RWPE2 (cell line): ENCODE measurements at places on chromosomes 1 and 21.
A peak's percentile ranks its signal among the peaks of the same experiment; 100 is the strongest.

- no peak for DNase-seq
These were observed 59.8 kb upstream of the KIF26B start for GRCh38 chr1:245094954-245095353.

- no peak for DNase-seq
These were observed 817.9 kb upstream of the ADGRL2 start for GRCh38 chr1:80982831-80983230.

GRCh38 chr21:43959231-43960116 lies 52.6 kb upstream of the TRAPPC10 start:
- DNase-seq, result no peak

DNA sequence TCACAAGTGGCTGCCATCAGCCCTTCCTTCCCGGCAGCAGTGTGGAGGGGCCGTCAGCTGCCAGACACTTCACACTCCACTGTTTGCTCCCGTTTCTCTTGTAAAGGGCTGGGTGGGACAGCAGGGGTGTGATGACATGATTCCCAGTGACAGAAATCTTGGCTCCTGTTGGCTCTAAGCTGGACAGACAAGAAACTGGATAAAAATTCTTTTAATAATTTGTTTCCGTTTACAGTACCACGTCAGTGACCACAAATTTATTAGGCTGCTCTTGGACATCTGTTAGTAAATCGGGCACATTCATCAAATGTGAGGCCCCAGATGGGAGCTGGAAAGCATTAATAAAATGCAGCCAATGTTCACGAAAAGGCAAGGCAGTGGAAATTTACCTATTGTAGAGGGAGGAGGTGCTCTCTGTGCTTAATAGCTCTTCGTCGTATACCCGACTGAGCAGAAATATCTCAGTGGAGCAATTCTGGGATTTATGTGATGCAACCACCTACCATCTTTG lies 353.7 kb upstream of the GREM2 start:
- DNase-seq, result no peak

- DNase-seq, result peak; percentile 59
These were observed 107.9 kb downstream of the SPSB1 start for GRCh38 chr1:9400425-9401079.

DNA sequence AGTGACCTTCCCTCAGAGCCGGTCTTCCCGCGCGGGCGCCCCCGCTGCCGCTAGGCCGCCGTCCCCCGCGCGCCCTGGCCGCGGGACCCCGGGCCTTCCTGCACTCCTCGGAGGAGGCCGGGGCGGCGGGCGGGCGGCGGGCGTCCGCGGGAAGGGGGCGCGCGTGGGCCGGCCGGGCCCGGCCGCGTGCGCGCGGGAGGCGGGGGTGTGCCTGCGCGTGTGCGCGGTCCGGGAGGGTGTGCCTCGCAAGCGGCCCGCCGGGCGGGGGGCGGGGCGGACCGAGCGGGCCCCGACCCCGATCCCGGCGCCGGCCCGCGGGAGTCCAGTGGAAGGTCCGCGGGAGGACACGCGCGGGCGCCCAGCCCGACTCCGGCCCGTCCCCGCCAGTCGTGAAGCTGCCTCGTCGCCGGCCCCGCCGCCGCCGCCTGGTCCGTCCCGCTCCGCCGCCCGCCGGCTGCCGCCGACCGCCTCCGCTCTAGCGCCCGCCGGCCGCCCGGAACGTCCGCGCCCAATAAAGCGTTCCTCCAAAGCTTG lies 438 bp downstream of the MRPS6 start:
- no peak for DNase-seq

GRCh38 chr21:35172231-35172630 lies 123.1 kb upstream of the RUNX1 start:
- no peak for DNase-seq

- DNase-seq, result no peak
These were observed 100.9 kb downstream of the PEX14 start for GRCh38 chr1:10575616-10576015.

DNA sequence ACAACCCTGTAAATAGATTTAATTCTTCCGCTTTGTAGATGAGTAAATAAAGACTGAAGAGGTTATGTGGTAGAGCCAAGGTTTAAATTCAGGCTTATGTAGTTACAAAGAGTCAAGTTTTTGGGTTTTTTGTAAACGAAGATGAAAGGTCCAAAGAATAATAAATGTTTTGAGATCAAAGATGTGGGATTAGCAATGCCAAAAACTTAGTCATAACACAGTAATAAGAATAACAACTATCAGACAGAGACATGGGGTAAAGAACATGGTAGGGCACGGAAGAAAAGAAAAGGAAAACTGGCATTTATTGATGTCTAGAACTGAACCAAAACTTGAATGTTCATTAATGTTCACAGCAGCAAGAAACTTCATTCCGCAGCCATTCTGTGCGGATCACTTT lies 42.9 kb downstream of the EXTL2 start:
- no peak for DNase-seq

DNA sequence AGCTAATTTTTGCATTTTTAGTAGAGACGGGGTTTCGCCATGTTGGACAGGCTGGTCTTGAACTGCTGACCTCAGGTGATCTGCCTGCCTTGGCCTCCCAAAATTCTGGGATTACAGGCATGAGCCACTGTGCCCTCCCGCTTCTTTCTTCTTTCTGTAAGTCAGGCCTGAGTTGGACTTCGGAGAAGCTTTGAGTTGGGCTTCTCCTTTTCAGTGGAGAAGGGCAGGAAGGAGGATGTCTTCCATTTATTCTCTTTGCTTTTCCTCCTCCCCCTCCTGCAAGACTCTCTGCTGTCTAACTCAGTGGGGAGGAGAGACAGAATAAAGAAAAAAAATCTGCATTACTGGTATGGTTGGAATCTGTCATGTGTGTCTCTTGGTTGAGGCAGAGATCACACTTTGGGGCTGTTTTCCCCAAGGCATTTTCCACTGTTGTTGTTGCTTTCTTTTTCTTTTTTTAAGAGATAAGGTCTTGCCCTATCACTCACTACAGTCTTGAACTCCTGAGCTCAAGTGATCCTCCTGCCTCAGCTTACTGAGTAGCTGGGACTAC lies 13.2 kb upstream of the DEGS1 start:
- DNase-seq, result no peak
